ENCODE measurements at places on chromosomes 6 and 20.
A peak's percentile ranks its signal among the peaks of the same experiment; 100 is the strongest.

- no peak for DNase-seq
These were observed 31.0 kb downstream of the E2F3 start for GRCh38 chr6:20432692-20433091.

GRCh38 chr6:165721356-165721755, 58.3 kb upstream of the PDE10A start:
- no peak for DNase-seq

GRCh38 chr20:31674895-31675827, 37.4 kb downstream of the COX4I2 start:
- DNase-seq, result peak; percentile 95

- no peak for DNase-seq
These were observed 225.5 kb downstream of the SYNDIG1 start for GRCh38 chr20:24694727-24695528.

DNA sequence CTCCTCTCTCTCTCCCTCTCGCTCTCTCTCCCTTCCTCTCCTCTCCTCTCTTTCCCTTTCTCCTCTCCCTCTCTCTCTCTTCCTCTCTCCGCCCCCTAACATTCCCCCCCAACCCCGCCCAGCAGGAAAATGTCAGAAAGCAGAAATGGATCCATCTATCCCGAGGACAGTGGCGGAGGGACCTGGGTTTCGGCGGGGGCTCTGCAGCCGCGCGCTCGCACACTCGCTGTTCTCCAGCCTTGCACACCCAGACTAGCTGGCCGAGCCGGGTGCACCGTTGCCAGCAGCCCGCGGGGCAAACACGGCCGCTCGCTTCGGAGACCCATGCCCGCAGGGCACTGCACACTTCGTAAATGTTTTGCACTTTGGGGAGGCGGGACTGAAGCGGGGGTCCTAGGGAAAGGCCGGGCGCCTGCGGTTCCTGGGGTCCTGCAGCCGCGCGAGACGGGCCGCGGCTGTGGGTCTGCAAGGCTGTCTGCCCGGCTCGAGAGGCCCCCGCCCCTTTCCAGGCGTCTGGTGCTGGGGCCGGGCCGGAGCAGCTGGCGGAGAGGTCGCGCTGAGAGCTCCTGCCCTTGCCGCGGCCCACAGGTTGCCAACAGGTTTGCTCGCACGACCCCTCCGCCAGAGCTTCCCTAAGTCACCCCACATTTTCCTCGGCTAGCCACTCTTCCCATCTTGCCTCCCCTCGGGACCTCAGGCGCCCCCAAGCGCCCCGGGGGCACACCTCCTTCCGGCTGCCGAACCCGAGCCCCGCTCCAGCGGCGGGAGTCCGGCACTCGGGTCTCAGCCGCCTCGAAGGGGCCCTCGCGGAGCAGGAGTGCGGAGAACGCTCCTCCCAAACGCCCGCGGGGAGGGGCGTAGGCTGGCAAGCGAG, 818 bp upstream of the MDGA1 start:
- no peak for DNase-seq

- no peak for DNase-seq
These were observed 8.8 kb downstream of the CDKAL1 start for GRCh38 chr6:20542927-20543602.

- no peak for DNase-seq
These were observed 7.4 kb downstream of the IBTK start for GRCh38 chr6:82240186-82240585.

DNA sequence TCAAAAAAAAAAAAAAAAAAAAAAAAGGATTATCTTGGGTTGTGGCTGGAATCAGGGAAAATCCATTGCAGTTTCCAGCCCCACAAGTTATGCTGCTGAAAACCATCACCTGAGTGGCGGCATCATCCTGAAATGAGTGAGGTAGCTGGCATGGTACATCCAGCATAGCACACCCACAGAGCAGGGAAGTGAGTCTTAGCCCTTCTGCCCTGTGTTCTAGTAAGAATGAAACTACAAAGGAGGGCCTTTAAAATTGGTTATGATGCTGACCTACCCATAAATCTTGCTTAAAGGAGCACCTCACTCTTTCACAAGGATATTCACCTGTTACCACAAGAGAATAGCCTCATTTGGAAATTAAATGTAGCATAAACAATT, 119.2 kb downstream of the NFATC2 start:
- no peak for DNase-seq

- DNase-seq, result peak; percentile 98
These were observed 100.4 kb downstream of the PXDC1 start for GRCh38 chr6:3650959-3651697.

DNA sequence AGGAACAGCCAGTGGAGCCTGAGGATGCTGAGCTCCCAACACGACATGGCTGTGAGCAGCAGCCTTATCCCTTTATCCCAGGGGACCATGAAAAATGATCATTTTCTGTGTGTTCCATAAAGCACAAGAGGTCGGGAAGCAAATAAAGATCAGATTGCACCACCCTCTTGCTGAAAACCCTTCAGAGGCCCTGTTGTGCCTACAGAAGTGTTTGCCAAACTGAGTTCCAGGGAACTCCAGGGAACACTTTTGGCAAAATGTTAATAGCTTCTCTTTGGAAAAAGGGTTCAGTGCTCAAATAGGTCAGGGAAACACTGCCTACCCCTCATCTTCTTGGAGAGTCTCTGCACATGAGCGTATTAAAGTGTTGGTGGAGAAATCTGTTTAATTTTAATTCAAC, 24.4 kb downstream of the ARMC2 start:
- DNase-seq, result no peak

GRCh38 chr20:59081036-59081435, 38.5 kb upstream of the PRELID3B start:
- DNase-seq, result no peak

DNA sequence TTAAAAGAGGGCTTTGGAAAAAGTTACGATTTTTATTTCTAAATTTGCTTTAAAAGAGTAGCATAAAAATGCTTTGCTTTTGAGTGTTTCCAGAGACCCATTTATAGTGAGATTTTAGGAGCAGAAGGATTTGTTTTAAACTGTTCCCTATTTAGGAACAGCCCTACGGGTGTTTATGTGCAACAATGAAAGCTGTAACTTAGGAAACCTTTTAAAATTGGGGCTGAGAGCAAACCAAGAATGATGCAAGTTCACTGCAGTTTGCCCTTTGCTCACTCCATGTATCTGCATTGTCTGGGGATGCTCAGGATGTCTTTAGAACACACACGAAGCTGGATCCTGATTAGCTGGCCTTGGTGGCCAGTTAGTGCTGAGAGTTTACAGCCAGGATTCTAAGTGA, 40.9 kb downstream of the GHRH start:
- peak; percentile 27 for DNase-seq

DNA sequence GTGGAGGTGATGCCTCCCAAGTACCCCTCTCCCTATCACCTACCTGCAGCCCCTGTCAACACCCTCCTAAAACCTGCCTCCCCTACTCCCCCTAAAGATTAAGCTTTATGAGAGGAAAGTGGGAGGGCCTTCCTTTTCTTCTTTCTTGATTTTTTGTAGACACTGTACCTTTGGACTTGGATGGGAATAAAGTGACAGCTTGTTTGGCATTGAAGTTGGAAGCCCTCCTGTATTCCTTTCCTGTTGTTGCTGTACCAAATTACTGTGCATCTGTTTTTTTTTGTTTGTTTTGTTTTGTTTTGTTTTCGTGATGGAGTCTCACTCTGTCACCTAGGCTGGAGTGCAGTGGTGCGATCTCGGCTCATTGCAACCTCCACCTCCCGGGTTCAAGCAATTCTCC, 99.3 kb upstream of the NFATC2 start:
- no peak for DNase-seq

DNA sequence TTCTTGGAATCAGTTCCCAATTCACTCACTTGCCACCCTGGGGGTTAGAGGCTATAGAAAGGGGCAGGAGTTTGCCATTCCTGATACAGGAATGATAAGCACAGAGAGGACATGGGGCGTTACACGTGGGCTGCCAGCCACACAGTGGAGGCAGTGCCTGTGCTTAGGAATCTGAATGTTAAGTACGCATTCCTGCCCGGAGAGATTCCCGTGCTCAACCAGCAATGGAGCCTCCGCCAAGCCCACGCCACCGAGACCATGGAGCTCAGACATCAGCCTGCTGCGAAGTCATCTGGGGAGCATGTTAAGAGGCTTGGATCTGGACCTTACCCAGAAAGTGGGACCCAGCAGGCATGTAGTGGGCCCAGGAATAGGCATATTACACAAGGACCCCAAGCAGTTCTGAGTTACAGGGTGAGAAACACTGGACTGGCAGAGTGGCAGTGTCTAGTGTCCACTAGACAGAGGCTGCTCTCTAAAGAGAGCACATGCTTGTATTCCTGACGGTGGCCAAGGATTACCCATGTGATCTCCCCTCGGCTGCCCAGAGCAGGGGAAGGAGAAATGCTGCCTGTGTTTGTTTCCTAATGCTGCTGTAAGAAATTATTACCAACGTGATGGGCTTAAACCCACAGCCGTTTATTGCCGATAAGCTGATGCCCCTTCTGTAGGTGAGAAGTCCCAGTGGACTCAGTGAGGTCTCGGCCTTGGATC, 138.2 kb downstream of the BMP7 start:
- DNase-seq, result no peak

DNA sequence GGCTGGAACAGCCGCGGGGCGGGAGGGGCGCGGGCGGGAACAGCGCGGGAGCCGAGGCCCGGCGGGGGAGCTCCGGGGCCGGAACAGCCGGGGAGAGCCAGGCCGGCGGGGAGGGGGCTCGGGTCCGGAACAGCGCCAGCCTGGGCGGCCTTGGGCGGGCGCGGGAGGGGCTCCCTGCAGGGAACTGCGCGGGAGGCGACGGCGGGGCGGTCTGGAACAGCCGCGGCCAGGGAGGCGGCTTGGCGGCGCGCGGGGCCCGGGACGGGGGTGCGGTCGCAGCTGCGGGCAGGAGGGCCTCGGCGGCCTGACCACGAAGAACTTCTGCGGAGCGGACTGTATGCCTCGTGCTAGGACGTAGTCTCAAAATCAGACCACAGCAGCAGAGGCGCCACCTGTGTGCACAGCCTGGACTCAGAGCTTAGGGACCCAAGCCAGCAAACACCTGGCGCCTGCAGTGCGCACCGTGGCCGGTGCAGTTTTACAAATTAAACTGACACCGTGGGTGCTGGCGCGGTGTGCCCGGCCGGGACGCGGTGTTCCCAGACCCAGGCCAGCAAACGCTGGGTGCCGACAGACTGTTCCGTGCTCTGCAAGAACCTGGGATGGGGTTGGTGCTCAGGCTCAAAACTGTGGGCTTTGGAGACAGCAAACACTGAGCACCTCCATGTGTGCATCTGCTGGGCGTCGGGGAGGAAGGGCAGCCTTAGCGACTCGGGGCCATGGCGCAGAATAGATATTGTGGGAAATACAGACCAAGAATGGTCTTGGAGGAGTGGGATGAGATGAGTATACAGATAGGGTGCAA, 572 bp downstream of the ZNF341 start:
- no peak for DNase-seq

DNA sequence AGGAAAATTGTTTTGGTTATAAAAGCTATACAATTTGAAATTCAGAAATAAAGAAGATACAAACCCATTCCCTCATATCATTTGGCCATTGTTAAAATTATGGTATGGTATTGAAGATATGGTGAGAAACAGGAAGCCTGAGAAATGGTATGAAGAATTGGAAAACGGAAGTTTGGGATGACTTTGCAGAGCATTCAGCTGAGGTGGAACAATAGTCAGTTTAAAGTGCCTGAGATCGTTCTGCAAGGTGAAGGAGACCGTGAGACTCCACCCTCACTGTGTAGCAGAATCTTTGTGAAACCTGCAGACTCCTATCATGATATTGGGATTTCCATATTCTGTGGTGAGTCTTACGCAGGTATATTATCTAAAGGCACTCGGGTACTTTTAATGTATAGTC, 97.3 kb downstream of the ADGRB3 start:
- DNase-seq, result no peak

GRCh38 chr6:83431545-83432155, 799 bp upstream of the ME1 start:
- no peak for DNase-seq

DNA sequence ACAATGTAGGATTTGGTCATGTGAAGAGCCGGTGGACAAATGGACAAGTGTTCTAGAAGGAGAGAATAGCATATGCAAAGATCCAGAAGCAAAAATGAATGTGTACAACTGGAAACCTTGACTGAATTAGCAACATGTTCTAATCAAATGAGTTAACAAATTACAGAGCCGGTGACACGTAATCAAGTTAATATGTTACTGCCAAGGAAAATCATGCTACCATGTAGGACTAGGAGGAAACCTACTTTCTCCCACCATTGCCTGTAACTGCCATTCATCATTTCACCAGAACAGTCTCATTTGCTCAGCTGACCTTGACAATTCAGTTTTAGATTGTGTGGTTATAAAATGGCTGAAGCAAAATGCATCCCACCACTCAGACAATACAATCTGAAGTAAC, 179.4 kb downstream of the KIF16B start:
- DNase-seq, result no peak

- no peak for DNase-seq
These were observed 20.3 kb downstream of the ZMYND8 start for GRCh38 chr20:47336129-47336754.

DNA sequence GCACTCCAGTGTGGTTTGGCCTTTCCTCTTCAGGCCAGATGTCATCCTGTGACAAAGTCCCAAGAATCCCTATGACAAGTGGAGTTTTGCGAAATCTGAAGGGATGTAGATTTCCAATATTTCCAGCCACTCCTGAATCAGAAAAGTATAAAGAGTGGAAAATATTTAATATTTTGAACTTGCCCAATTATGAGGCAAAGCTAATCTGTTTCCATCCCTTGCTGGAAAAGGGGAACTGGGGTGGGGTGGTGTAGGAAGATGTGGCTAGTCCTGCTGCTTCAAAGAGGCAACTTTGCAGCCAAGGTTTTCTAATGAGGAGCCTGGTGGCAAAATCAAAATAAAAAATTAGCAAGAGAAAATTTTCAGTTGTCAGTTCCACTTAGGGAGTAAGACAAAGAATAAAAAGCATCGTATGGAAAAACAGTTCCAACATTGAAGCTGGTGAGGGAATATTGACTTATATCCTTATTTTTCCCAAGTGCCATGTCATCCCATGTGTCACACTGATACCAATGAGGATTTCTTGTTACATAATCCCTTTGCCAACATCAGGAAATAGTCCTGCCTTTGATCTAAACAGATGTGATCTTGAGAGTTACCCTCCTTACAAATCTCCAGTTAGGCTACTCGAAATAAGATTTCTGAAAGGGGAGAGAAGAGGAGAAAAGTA, 480.0 kb upstream of the JARID2 start:
- DNase-seq, result no peak

DNA sequence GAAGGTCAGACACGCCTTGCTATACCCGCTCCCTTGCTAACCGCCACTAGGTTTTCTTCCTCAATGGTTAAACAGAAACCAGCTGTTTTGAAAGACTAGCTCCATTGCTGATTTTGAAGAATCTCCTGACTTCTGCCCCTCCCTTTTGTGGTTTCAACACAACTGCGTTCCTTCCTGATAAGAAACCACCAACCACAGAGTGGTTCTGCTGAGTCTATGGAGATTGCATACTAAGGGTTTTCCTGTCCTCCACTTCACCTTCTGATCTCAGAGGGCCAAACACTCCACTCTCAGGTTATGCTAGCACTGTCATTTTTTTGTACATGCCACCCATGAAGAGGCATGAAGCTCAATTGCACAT, 207.9 kb downstream of the MYLK4 start:
- DNase-seq, result peak; percentile 96

Measured in hematopoietic multipotent progenitor cell treated with erythropoietin and hydrocortisone succinate and interleukin-3 and kit ligand, for 8 days (in vitro differentiated cells).